Panc1 (cell line): ENCODE measurements at places on chromosomes 13 and 19. TPM values are rescaled to one million over a fixed set of nuclear protein-coding genes. Genes with fewer than 3 reads are reported as not detected.

Gene LHFPL6
- 25.7 TPM for total RNA-seq

Gene PIK3R2
- 37.6 TPM for total RNA-seq

Gene CDC42EP5
- total RNA-seq: 7.1 TPM

Gene PALM
- total RNA-seq: 14.4 TPM

DNA sequence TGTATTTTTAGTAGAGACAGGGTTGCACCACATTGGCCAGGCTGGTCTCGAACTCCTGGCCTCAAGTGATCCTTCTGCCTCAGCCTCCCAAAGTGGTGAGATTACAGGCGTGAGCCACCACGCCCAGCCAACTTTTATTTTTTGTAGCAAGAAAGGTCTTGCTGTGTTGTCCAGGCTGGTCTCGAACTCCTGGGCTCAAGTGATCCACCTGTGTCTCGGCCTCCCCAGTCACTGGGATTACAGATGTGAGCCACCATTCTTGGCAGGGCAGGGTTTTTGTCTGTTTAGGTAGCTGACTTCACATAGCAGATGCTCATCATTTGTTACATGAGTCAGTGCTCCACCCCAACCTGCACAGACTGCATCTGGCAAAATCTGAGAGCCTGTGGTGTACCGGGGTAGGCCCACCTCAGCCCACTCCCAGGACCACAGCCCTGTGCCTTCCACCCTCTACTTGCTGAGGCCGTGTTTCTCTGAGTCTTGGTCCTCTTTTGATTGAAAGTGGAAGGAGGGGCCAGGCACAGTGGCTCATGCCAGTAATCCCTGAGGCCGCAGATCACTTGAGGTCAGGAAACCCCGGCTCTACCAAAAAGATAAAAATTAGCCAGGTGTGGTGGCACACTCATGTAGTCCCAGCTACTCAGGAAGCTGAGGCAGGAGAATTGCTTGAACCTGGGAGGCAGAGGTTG is 4.2 kb upstream of the TNPO2 start:
- DNase-seq: no peak
- H3K4me3 ChIP-seq: no peak overlapping the region
- no peaks in the 10 kb centered on the region; the same call in none of the 2 replicates for H3K36me3 ChIP-seq
- H3K27ac ChIP-seq: no peak overlapping the region

DNA sequence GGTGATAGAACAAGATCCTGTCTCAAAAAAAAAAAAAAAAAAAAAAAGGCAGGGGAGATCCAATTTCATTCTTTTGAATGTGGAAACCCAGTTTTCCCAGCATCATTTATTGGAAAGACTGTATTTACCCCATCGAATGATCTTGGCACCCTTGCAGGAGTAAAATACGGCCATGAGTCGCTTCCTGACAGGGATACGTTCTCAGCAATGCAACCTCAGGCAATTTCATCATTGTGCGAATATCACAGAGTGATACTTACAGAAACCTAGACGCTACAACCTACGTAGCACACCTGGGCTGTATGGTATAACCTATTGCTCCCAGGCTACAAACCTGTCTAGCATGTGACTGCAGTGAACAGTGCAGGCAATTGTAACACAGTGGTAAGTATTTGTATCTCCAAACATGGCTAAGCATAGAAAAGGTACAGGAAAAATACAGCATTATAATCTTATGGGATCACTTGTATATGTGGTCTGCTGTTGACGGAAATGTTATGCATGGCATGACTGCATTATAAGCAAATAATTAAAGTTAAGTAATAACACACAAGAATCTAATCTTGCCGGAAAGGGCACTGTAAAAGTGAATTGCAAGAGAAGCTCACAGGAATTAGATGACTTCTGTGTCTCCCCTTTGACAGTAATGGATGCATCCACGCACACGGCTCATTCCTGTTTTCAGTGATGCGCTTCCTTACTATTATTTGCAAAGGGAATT is 24.1 kb downstream of the RFX2 start:
- no peak overlapping the region for H3K27ac ChIP-seq
- peaks cover 15% of the 10 kb centered on the region for H3K4me1 ChIP-seq
- H3K4me3 ChIP-seq: no peak overlapping the region
- no peaks in the 10 kb centered on the region for H3K36me3 ChIP-seq

- no peak for DNase-seq
- peak overlapping the region; percentile 73 for H3K4me3 ChIP-seq
- no peaks in the 10 kb centered on the region for H3K27me3 ChIP-seq
- H3K36me3 ChIP-seq: peaks cover 4% of the 10 kb centered on the region
Measured at GRCh38 chr19:17555929-17556813, 722 bp downstream of the COLGALT1 start.

DNA sequence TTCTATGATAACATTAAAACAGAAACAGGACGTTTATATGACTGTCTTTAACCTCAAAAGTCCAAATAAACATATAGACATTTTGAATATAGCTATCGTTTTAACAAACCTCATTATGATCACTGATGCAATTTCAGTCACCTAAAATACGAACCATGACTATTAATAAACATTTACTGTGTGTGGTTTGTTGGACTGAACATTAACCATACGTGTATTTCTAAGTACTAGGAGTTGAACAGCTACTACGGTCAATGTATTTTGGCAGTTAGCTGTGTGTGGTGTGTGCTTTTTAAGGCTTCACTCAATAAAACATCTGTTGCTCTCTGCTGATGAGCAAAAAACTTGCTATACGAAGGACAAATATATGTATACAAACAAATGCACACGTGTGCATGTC is 281.4 kb downstream of the ABCC4 start:
- H3K27me3 ChIP-seq: no peaks in the 10 kb centered on the region
- no peaks in the 10 kb centered on the region for H3K4me1 ChIP-seq
- DNase-seq: no peak
- no peak overlapping the region for H3K27ac ChIP-seq
- no peak overlapping the region for H3K4me3 ChIP-seq

Gene KLHL1
- total RNA-seq: not detected

Gene ZNF90
- 7.5 TPM for total RNA-seq

DNA sequence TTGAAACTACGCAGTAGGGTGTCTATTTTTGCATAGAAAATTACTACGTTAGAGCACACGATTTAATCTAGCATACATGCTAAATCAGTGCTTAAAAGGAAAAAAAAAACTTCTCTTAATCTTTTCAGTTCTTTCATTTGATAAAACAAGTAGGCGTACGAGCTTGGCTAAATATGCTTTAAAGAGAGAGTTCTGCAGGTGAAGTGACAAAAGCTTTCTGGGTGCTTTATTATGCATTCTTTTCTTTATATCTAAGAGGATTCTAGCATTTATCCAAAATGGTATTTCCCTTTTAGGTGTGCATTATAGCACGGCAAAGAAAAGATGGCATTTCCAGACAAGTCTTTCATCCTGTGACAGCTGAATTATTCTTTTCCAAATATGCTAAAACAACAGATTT is 281.2 kb downstream of the PCDH9 start:
- no peak overlapping the region for H3K4me3 ChIP-seq
- H3K27me3 ChIP-seq: no peaks in the 10 kb centered on the region
- no peak for DNase-seq
- no peaks in the 10 kb centered on the region for H3K4me1 ChIP-seq
- no peaks in the 10 kb centered on the region for H3K36me3 ChIP-seq
